ENCODE measurements at places on chromosomes 11 and 22. TPM values are rescaled to one million over a fixed set of nuclear protein-coding genes. Genes with fewer than 3 reads are reported as not detected.

NPTXR gene
- 16.8 TPM for total RNA-seq

APOBEC3G gene
- 2.7 TPM for total RNA-seq

GRCh38 chr11:48036011-48036410 is 55.7 kb downstream of the PTPRJ start:
- DNase-seq = no peak

GRCh38 chr22:31400023-31400397 is 606 bp downstream of the DRG1 start:
- no peak for DNase-seq

GRCh38 chr22:43346521-43346929 is 3.4 kb upstream of the SCUBE1 start:
- peak; percentile 81 for DNase-seq

- DNase-seq = no peak
Measured at GRCh38 chr11:68751004-68751325, 355 bp downstream of the TESMIN start.

- DNase-seq = no peak
Measured at GRCh38 chr11:121482231-121483129, 29.7 kb upstream of the SORL1-AS1 start.

GRCh38 chr11:105022527-105022926 is 441 bp downstream of the CASP5 start:
- no peak for DNase-seq

GRCh38 chr22:20029550-20030225 is 8.8 kb downstream of the TANGO2 start:
- DNase-seq = no peak
